Mucosa of descending colon (tissue), 3 donors: ENCODE measurements at places on chromosomes 11 and 22. TPM values are rescaled to one million over a fixed set of nuclear protein-coding genes. Genes with fewer than 3 reads are reported as not detected.

- no peak for DNase-seq
Observed at GRCh38 chr22:21709688-21710087, 25.9 kb downstream of the YPEL1 start.

GRCh38 chr11:66051766-66052663, at the start of gene SF3B2:
Gene SF3B2 (plus strand): TSS chr11:66052364. CDS start chr11:66052385, 21 bp downstream.
- peak; percentile 98 for DNase-seq

DNA sequence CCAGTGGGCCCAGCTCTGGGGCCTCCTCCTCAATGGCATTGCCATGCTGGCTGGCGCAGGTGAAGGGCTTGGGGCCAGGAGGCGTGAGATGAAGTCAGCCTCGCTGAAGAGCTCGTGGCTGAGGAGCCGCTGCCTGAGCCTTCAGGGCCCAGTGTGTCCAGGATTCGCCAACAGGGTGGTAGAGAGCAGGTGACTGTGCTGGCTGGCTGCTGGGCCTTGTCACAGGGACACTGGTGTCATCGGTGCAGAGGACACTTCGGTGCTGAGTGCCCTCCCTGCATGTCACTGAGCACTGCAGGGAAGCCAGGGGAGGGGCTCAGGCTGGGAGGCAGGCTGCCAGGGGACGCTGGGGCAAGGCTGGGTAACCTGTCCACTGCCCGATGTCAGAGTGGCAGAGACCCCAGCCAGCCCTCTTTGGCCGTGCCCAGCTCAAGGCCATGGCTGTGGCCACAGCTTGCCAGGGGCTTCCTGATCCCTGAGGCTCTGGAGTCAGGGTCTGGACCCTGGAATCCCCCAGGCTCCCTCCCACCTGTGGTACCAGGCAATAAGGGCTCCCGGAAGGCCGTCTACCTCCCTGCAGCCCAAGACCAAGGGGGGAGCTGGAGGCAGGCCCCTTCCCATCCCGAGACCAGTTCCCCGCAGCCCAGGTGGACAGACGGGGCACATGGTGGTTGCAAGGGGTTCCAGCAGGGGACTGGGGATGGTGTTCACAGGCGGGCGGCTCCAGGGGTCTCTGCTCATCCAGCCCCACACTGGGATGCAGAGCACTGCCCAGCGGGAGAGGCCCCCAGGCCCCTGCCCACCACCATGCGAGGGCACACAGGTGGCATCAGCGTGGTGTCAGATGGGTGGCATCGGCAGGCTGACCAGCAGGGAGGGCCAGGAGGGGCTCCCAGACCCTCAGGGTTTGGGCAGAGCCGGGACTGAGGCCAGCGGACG, 63.9 kb downstream of the ARFGAP3 start:
- no peak for DNase-seq

GRCh38 chr11:42521994-42522393, 789.8 kb upstream of the API5 start:
- no peak for DNase-seq

The C22orf15 gene
- total RNA-seq = not detected

DNA sequence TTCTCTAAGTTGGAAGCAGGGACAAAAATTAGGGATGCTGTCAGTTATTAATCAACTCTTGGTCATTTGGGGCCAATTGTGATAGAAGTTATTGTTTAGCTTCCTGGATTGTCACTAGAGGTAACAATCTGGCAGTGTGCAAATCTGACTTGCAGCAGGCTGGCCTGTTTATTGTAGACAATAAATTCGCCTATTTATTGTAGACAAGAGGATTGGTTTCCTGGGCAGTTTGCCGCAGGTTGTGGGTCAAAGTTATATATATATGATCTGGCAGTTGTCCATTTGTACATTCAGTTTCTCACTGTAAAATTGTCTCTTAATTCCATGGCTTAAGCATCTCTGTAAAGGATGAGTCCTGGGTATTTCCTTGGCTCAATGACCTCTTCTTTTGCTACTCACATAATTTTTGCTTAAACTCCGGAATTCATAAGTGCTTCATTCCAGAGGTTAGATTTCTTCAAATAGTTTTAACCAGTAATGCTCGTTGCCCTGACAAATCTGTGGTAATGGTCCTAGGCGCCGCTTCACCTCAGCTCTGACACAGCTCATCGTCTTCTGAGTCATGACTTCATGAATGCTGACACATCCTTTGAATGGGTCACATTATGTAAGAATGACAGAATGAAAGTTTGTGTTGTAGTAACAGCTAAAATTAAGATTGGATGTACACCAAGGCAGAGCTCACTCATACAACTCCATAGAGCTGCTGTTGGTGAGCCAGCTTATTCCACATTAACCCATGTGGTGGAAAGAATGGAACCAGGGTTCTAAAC, 7.8 kb upstream of the MMP3 start:
- DNase-seq = peak; percentile 31

The MUC6 gene
- not detected for total RNA-seq
